ENCODE measurements at places on chromosomes 5 and 9. TPM values are rescaled to one million over a fixed set of nuclear protein-coding genes. Genes with fewer than 3 reads are reported as not detected.

The DEPDC1B gene
- 5.2 TPM for total RNA-seq

- peak; percentile 47 for DNase-seq
Observed at GRCh38 chr9:92432350-92432749, 8.1 kb upstream of the OMD start.

GRCh38 chr9:113645227-113645977, 181.9 kb downstream of the RGS3 start:
- DNase-seq: no peak

- DNase-seq: no peak
Observed at GRCh38 chr5:72988769-72989168, 32.9 kb downstream of the FCHO2 start.

GRCh38 chr5:176980818-176981217, 25.8 kb downstream of the UIMC1 start:
- peak; percentile 39 for DNase-seq

- no peak for DNase-seq
Observed at GRCh38 chr5:21807953-21808352, 1045.2 kb downstream of the CDH12 start.

- DNase-seq: no peak
Observed at GRCh38 chr9:21782205-21782604, 20.2 kb upstream of the MTAP start.

Data from fibroblast of villous mesenchyme (primary cell).